A549 treated with DMSO at 1 μM for 4 hours (cell line): ENCODE measurements at places on chromosomes 7 and 10. TPM values are rescaled to one million over a fixed set of nuclear protein-coding genes. Genes with fewer than 3 reads are reported as not detected.

The EEPD1 gene
- 45.8 to 58.6 TPM (median 55.2 TPM) in 5 replicates for total RNA-seq

The SH2D4B gene
- total RNA-seq: 0.02 to 0.08 TPM (median 0.06 TPM) in 3 of 5 replicates, not detected in the others

The MSS51 gene
- 0.36 to 0.74 TPM (median 0.44 TPM) in 5 replicates for total RNA-seq

The DENND10 gene
- 47.7 to 60.1 TPM (median 58.7 TPM) in 5 replicates for total RNA-seq

The WEE2 gene
- not detected in 5 replicates for total RNA-seq

The FEZF1 gene
- total RNA-seq: not detected in 5 replicates
